ENCODE measurements at places on chromosomes 2 and 18.

GRCh38 chr2:186612555-186613440 is 22.9 kb downstream of the ITGAV start:
- DNase-seq, result no peak

- DNase-seq, result no peak
These were observed 6.8 kb downstream of the MAIP1 start for GRCh38 chr2:199962203-199962602.

- no peak for DNase-seq
These were observed 35.9 kb upstream of the KLF11 start for GRCh38 chr2:10007435-10007834.

DNA sequence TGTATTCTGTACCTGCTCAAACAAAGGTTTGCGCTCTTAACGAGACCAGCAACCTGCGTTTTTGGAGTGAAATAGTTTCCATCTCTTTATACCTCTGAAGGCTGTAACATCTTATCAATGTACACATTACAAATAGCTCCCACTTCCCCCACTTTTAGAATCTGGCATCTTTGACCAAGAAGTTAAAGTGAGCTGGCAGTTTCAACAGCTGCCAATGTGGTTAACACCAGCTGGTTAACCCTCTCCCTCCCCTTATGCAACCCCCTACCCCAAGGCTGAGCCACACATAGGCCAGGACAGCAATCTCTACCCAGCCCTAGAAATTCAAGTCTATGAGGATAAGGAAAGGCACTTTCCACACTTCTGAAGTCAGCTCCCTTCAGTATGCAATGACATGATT is 2.2 kb upstream of the SERTAD2 start:
- DNase-seq, result no peak

DNA sequence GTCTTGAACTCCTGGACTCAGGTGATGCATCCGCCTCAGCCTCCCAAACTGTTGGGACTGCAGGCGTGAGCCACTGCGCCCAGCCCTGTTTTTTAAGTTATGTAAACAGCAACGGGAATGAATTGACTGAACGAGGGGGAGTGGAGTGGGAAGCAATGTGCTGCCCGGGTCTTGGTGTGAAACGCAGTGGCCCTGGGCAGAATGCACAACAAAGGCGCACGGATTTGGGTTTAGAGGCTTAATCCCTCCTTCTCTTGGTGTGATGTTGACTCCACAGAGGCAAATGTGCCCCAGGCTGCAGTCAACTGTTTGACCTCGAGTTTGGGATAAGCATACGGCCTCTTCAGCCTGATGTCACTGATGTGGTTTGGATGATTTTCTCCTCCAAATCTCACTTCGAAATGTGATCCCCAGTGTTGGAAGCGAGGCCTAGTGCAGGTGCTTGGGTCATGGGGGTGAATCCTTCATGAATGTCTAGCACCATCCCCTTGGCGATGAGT is 97.4 kb downstream of the AGAP1 start:
- no peak for DNase-seq

- no peak for DNase-seq
These were observed 1.3 kb upstream of the PRSS56 start for GRCh38 chr2:232518844-232519243.

DNA sequence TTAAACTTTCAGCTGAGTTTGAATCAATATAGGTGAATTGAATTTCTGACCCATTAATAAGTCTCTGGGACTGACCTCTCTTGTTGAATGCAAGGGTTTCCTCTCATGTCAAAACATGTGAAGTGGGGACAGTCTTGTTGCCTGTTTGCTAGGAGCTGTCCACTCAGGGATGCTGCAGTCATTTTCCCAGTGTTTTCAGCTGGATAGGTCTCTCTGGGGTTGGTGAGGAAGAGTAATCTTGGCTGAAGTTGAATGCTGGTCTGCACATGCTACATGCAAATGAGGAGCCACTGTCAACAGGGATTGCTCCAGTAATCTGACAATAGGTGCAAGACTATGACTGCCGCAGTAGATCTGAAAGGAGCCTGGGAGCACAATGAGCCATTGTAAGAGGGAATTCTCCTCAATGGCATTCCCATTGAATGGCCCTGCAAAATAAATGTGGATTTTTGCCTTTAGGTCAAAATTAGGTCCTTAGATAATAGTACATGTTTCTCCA is 34.1 kb upstream of the IL1RL1 start:
- no peak for DNase-seq

GRCh38 chr2:178404368-178404767 is 46.6 kb downstream of the PRKRA start:
- no peak for DNase-seq

- DNase-seq, result no peak
These were observed 91.0 kb downstream of the STPG4 start for GRCh38 chr2:47064106-47064505.

GRCh38 chr2:86793752-86794151 is 3.0 kb upstream of the CD8A start:
- no peak for DNase-seq

DNA sequence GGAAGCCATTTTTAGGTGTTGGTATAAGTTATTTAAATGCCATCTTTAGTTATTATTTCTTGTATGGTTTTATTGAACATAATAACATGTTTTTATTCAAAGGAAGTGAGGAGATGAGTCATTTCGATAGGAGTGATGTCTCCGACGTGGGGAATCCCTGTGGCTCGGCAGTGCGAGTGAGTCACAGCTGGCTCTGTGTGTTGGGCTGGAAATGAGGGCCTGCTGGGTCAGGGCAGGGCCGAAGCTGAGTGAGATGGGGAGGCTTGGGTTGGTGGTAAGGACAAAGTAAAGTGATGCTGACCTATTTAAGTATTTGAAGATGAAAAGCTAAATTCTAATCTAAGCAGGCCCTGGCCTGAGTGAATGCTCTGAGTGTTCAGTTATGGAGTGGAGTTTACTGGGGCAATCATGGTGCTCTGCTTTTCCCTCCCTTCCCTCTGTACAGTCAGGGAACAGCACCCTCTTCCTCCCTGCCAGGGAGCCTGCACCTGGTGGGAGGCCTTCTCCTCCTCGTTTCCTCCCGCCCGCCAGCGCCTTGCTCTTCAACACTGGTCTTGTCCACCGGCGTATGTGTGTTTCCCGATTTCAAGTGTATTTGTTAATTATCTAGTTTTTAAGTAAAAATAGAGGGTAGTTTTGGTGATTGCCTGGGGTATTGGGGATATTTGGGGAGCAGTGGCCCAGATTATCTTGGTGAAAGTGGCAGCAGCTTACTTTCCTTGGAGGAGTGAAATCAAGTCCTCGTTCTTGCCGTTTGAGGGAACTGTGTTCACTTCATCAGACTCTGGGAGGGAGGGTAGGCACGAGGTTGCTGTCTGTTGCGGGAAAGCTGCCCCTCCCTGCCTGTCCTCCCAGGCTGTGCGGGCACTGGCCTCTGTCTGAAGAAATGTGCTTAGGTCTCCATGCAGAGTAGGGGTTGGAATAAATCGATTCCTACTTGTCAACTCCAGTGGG is 157.0 kb downstream of the LDLRAD4 start:
- peak; percentile 53 for DNase-seq

GRCh38 chr18:2573408-2573807 is 2.1 kb downstream of the NDC80 start:
- no peak for DNase-seq
